Cardiac muscle cell (in vitro differentiated cells and primary cell): ENCODE measurements at places on chromosomes 2 and 18.

DNA sequence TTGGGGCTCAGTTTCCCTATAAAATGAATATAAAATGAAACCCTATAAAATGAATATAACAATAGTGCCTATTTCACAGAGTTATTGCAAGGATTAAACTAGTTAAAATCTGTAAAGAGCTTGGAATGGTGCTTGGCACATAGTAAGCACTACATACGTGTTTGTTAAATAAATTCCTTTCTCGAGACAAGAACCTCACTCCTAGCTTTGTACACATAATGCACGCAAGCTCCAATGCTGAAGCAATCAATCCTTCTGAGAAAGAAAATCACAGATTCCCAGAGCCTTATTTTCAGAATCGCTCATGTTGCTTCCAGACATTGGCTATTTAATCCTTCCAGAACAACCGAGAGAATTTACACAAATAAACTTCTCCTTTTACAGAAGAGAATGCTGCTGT, 440.9 kb downstream of the IRS1 start:
- DNase-seq = no peak

DNA sequence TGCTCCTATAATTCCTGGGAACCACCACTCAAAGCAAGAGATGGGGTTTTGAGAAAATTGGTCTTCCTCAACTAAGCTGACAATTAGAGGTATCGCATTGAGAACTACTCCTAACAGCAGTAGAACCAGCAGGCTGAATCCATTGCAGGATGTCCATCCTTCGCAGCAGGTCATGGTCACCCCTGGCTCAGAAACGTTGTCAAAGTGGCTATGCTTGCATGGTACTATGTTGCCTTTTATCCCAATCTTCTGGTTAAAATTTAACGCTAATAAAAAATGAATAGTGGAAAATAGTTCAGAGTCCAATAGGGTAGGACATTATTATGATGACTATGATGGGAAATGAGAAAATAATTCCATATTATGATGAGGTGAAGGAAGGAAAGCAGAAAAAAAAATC, at the start of gene TM4SF20:
TM4SF20 (minus strand) TSS at position 212 of the 400 bp plus-strand sequence; CDS start at position 174, 38 bp downstream.
- DNase-seq = no peak

GRCh38 chr2:135617501-135618015, 86.3 kb downstream of the R3HDM1 start:
- DNase-seq = no peak

DNA sequence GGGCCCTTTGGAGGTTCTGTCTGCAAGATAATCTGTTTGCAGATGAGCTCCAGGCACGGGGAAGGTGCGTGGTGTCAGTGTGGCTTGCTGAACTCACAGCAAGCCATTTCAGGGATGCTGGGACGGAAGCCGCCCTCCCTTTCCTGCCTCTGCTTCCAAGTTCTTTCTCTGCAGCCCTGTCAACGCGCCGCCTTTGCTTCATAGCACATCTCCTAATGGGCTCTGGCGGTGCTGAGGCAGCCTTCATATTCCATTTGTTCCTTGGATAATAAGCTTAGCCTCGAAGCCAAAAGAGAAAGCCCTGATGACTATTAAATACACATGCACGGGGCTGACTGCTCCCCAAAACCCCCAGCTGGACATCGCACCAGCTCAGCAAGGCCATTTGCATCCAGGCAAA, 81.7 kb upstream of the TAF1B start:
- no peak for DNase-seq

GRCh38 chr2:160076914-160077313, 14.5 kb upstream of the PLA2R1 start:
- DNase-seq = no peak

GRCh38 chr2:160820691-160821090, 327.1 kb upstream of the RBMS1 start:
- no peak for DNase-seq

DNA sequence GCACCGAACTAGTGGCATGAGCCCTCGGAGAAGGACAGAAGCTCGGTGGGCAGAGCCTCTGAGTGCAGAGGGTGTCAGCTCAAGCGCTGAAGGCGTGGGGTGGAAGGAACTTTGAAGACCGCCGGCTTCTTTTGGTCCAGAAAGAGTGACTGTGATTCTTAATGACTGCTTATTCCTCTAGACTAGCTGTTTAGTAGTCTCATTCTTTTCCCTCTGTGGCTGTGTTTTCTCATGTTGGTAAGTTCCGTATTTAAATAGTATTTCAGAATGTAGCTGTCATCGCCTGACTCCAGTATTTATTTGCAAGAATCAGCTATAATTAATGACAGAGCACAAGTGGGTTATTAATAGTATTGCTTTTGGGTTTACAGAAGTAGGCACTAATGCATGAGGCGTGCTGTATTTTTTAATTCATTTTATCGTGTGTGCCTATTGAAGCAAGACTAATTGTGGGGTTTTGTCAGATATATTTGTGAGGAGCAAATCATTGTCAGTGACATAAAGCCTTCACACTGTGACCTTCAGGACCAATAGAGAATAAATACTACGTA, 80.8 kb upstream of the NFATC1 start:
- no peak for DNase-seq

DNA sequence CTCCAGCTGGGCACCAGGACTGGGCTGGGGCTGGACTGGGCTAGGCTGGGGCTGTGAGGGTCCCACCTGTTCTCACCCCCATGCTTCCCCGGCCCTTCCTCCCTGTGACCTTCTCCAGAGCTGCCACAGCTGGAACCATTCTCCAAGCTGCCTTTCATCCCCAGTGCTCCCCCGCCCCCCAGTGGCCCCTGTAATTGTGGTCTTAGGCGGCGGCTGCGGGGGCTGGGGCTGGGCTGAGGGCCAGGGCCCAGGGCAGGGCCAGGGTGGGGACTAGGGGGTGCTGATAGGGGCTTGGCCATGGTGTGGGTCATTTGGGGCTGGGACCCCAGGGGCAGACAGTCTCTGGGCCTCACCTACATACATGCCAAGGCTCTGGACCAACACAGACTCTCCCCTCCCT, 2.8 kb upstream of the WNT10A start:
- DNase-seq = no peak

- no peak for DNase-seq
Observed at GRCh38 chr2:236366397-236366796, 102.2 kb upstream of the ASB18 start.

DNA sequence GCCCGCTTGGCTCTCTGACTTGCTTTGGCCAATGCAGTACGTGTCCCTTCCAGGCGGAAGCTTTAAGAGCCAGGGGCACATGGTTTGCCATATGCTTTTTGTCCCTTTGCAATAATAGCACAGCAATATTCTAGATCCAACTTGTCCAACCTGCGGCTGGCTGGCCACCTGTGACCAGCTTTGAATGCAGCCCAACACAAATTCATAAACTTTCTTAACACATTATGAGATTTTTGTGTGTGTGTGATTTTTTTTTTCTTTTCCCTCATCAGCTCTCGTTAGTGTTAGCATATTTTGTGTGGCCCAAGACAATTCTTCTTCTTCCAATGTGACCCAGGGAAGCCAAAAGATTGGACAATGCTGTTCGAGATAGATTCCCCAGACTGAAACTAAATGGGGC, 119.3 kb upstream of the SIX3 start:
- DNase-seq = no peak

DNA sequence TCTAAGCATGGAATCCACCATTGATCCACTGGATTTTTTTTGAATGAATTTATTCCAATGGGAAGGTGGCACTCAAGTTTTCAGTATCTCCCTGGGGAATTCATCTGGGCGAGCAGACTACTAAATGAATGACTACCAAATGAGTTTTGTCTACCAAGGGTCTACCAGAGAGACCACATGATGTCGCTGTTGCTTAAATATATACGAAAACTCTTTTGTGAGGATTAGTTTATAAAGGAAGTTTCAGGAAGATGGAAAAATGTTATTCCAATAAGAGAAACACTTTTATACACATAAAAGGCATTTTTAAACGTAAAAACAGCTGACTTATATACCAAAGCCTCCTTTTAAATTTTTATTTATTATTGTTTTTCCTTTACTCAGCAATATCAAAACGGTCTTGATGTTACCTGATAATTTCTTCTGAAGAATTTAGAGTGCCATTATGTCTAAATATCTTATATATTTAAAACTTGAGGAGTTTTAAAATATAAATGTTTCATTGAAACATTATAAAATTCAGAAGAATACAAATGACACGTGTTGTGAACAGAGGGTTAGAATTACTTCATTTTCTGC, 139.7 kb downstream of the HRH4 start:
- peak; percentile 76 for DNase-seq

DNA sequence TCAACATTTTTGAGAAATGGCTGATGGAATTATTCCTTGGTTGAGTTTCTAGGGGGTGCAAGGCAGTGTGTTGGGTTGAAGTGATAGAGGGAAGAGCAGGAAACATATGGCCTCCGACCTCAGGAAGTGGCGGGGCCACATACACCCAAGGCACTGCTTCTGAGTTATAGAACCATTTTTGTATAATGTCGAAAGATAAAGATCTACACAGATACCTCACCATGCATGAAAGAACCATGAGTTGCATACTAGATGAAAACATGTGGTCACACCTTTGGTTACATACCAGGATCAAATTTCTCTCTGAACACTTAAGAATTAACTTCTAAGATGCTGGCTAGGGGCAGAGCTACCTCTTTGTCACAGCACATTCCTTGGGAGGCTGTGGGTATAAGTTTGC, 23.2 kb downstream of the LAMA3 start:
- no peak for DNase-seq

DNA sequence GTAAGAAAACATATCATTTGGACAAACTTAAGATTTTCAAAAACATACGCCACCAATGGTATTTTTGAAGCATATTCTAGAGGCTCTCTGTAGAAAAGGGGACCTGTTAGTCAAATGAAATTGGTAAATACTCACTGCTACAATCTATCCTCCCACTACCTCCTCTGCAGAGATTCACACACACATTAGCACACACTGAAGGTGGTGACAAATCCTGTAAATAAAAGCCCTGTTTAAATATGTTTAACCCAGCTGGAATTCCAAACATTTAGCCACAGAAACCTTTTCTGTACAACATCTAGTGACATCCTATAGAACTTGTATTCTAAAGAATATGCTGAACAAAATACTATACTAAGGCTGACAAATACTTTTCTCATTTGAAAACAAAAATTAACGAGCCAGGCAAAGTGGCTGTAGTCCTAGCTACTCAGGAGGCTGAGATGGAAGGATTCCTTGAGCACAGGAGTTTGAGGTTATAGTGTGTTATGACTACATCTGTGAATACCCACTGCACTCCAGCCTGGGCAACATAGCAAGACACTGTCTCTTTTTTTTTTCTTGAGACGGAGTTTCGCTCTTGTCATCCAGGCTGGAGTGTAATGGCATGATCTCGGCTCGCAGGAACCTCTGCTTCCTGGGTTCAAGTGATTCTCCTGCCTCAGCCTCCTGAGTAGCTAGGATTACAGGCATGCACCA, 25.9 kb downstream of the ALS2 start:
- no peak for DNase-seq

DNA sequence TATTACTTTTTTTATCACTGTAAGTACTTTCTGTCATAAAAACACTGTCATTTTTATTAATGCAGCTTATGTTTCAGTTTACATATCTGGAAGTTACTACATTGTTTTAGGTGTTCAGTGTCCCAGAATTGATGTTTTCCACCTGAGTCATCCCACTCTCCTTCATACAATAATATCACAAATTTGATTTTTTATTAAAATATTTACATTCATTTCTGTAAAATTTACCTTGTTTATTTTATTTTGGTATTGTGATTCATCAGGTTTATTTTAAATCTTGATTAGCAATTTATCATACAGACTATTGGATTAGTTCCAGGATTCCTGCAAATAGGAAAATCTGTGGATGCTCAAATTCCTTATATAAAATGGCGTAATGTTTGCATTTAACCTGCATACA, 1662.9 kb downstream of the SUCLG1 start:
- DNase-seq = no peak

DNA sequence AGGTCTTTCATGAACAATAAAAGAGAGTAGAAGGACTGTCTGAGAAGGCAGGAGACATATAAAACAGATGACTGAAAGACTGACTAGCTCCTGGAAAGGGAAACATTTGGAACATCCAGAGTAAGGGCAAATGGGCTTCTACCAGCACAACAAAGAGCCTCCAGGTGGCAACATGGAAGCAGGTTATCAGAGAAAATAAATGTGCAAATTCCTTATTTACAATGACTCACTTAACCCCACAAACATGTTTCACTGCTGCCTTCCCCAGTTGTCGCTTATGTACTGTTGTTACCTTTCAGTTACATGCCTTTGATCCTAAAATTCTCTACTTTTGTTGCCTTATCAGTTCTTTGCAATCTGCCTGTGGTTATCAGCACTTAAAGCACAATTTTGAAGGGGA, 117.0 kb downstream of the HIBCH start:
- DNase-seq = no peak
